Activated T-cell treated with anti-CD3 and anti-CD28 coated beads, Interleukin-2, amount 50 U/mL, for 4 hours (primary cell): ENCODE measurements at places on chromosomes 6 and 20. TPM values are rescaled to one million over a fixed set of nuclear protein-coding genes. Genes with fewer than 3 reads are reported as not detected.

GRCh38 chr6:157709555-157709954 is 113.5 kb upstream of the SNX9 start:
- no peak for DNase-seq

DNA sequence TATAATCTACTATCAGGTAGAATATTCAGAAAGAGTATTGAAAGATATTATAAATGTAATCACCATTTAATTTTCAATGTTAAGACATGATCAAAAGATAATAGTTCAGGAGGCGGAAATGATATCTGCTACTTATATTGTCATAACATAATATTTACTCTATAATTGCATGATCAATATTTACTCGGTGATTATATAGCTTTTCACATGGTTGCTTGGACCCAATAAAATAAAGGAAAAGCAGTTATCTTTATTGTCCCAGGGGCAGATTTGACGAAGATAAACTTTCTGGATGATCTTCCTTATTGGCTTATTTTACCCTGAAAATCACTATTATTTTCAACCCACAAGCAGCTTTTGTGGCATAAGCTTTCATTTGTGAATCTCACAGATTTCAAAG is 350.4 kb downstream of the HACE1 start:
- DNase-seq, result no peak

- DNase-seq, result peak; percentile 36
Observed at GRCh38 chr20:37534401-37535157, 6.9 kb upstream of the BLCAP start.

The RAET1E gene
- total RNA-seq, result not detected

DNA sequence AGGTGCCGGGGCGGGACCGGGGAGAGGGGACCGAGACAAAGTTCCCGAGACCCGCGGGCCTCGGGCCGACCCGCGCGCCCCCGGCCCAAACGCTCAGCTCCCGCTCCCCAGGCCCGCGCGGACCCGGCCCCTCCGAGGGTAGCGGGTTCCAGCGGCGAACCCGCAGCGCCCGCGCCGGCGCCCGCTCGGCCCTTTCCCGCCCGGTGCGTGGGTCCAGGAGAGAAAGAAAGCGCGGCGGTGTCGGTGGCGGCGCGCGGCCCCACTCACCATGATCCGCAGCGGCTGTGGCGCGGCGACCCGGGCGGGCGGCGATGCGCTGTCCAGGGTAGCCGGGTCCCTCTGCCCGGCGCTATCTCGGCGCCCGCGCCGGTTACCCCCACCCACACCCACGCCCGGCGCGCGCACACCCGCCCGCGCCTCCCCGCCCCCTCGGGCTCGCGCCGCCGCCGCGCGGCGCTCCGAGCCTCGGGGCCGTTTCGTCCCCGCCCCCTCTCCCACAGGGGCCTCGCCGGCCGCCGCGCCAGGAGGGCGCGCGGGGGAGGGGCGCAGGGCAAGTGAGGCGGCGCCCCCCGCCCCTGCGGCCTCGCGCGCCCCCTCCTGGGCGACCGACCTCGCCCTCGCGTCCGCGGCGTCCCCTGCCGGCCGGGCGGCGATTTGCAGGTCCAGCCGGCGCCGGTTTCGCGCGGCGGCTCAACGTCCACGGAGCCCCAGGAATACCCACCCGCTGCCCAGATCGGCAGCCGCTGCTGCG is at the start of gene ELOVL2:
Gene ELOVL2, minus strand, starts transcription at position 345 of the 751 bp plus-strand sequence. Its CDS starts 75 bp downstream, at position 270.
- no peak for DNase-seq

DNA sequence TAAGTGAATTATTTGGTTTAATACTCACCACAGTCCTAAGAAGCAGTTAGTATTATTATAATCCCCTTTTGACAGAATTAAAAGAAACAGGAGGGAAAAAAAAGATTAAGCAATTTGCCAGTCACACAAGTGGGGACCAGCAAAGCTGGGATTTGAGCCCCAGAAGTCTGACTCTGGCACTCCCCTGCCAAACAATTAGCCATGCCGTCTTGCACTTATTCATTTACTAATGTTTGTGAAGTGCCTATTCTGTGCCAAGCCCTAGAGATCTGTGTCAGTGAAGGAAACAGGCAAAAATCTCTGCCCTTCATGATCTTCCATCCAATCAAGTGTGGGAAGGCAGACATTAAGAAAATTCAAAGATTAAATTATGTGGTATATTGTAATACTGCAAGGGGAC is 126.0 kb upstream of the TOP1 start:
- no peak for DNase-seq

DNA sequence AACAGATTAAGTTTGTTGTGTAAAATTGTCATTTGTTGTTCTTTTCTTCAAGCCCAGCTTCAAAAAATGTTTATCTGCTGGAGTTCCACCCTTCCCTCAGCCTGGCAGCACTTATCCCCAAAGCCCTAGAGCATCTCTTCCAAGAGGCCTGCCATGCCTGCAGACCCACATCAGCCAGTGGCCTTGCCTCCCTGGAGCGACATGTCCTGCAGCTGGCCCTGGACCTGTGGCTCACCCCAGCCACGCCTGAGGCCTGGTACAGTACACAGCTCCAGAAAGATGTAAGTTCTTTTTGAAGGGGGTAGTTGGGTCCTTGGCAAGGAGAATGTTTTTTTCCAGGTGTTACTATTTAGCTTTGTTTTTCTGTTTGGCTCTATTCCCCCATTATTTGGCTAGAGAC is 124.8 kb downstream of the CD164 start:
- DNase-seq, result no peak

- DNase-seq, result no peak
Observed at GRCh38 chr20:3328501-3328900, 79.0 kb downstream of the DNAAF9 start.

DNA sequence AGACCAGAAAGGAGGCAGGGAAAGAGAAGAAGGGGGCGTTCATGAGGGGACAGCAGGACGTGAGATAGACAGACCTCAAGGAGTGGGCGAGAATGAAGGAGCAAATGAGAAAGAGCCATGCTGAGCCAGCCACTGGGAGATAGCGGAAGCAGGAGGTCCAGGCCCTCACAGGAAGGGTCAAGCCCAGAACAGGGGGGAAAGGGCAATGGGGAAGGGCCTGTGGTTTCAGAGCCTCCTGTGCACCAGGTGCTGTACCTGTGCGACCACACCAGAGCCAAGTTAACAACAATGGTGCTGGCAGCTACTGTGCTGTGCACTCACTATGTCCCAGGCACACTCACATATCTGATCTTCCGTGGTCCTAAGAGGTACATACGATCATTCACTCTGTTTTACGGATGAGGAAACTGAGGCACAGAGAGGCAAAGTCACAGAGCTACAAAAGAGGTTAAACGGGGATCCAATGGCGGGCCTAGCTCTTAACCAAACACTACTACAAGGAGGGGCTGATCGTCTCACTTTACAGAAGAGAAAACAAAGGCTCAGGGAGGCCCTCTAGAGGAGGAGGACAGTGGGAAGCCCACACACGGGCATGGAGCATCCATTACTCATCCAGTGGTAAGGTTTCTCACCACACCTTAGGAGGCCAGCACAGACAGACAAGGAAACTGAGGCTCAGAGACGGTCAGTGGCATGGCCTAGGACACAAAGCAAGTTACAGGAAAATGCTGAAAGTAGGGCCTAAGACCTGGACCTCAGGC is 129.1 kb downstream of the PREX1 start:
- no peak for DNase-seq

DNA sequence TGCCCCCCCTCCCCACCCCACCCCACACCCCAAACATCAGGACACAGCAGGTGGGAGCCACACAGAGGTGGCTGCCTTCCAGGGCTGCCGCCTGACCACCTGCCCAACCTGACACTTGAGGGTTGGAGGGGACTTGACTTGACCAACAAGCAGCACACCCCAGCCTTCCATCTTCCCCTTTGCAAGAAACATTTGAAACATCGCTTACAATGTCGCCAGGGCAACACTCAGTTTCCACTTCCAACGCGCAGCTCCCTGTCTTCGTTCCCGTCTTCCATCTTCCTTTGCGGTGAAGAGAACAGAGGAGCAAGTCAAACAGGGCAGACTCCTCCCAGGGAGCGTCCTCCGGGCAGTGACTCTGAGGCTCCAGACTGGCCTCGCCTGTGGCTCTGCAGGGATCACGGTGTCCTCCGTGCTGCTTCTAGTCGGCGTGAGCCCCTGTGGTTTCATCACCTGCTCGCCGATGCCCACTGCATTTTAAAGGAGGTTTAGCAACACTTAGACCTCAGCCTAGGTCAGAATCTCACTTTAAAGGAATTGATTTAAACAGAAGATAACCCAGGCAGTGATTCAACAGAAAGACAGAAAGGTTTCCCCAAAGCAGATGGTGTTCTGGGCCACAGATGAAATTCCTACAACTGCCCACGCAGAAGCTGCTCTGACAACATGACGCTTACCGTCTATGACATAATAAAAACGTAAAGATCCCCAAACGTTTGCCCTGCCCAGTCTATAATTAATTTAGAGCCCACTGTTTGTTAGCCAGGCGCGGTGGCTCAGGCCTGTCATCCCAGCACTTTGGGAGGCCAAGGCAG is 130.8 kb downstream of the TAF4 start:
- DNase-seq, result no peak

The ALDH8A1 gene
- 0.29 TPM for total RNA-seq

DNA sequence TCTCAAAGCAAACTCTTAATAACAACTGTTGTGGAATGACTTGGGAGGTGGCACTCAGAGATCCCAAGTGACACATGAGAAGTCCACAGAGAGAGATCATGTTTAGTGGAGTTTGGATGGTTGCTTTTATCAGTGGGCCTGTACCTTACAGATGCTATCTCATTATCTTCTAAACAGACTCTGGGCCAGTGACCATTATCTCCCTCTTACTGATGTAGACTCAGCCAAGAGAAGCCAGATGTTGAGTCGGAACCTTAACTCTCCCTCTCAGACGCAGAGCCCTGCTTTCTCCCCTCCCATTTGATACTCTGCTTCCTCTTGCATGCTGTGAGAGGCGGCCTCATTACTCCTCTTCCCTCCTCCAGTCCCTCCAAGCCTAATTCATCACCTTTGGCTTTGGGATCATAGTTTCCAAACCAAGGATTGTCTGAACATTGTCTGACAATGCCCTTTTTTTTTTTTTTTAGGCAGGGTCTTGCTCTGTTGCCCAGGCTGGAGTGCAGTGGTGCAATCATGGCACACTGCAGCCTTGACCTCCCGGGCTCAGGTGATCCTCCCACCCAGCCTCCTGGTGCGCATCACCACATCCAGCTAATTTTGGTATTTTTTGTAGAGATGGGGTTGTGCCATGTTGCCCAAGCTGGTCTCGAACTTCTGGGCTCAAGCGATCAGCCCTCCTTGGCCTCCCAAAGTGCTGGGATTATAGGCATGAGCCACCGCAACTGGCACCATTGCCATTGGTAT is 4.5 kb upstream of the DDR1 start:
- no peak for DNase-seq

The LAMA5 gene
- 0.82 TPM for total RNA-seq

The DYNLT1 gene
- total RNA-seq, result 67.1 TPM

DNA sequence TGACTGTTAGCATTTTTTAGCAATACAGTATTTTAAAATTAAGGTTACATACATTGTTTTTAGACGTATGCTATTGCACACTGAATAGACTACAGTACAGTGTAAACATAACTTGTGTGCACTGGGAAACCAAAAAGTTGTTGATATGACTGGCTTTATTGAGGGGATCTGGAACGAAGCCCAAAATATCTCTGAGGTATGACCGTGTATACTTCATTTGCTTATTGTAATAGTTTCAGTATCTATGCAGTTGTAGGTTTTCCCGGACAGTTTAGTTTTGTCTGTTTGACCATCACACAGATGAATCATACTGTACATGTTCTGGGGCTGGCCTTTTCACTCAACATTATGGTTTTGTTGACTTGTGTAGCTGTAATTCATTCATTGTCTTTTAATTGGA is 6.9 kb upstream of the ZBTB12 start:
- DNase-seq, result no peak

- DNase-seq, result no peak
Observed at GRCh38 chr20:42982218-42982617, 207.5 kb downstream of the PTPRT start.

DNA sequence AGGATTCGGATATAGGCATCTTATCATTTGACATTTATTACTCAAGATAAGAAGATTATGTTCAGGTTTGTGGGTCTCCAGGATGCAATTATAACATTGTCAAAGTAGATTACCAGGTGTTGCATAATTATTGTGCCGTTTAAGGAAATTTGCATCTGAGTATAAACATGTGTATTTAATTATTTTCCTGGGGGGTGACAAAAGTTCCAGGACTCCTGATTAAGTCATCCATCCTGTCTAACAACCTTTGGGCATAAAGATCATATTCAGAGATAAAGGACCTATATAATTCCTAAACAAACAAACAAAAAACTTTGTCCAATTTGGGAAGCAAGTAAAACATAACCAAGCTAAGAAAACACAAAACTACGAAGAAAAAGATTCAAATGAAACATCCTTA is 3.3 kb upstream of the PPP1R14C start:
- no peak for DNase-seq
